WTC11 (cell line): ENCODE measurements at places on chromosomes 13 and 19.

- peak; percentile 41 for DNase-seq
Observed at GRCh38 chr13:45194081-45194939, 6.5 kb downstream of the KCTD4 start.

DNA sequence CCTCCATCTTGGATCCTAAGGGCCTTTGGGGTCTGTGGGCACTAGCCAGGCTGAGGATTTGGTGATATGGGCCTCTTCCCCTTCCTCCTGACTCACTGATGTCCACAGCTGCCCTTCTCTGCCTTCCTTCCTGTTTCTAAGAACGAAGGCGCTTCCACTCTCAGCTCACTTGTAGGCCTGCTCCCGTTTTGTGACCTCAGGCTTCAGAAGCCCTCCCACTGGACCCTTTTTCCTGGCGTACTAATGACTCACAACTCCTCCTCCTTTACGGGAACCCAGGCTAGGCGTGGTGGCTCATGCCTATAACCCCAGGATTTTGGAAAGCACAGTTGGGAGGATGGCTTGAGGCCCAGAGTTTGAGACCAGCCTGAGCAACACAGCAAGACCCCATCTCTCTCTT, 55.6 kb downstream of the TMED1 start:
- no peak for DNase-seq

- DNase-seq = no peak
Observed at GRCh38 chr13:48175185-48175584, 57.8 kb upstream of the ITM2B start.

- no peak for DNase-seq
Observed at GRCh38 chr19:8221161-8221560, 12.0 kb downstream of the CERS4 start.

DNA sequence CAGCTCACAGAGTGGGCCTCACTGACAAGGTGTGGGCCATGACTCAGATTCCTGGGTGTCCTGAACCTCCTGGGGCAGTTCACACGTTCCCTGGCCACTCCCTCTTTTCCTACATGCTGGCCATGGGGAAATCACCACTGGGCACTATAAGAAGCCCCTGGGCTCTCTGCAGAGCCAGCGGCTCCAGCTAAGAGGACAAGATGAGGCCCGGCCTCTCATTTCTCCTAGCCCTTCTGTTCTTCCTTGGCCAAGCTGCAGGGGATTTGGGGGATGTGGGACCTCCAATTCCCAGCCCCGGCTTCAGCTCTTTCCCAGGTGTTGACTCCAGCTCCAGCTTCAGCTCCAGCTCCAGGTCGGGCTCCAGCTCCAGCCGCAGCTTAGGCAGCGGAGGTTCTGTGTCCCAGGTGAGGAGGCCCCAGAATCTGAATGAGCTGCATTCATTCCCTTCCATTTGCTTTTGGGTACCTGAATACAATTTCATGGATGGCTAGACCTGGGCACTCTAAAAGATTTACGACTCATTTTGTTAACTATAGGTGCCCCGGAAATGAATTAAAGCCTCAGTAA, at the start of gene OLFM4:
OLFM4 (plus strand) TSS at position 177 of the 567 bp plus-strand sequence; CDS start at position 201, 24 bp downstream.
- DNase-seq = peak; percentile 17

- DNase-seq = no peak
Observed at GRCh38 chr13:110593430-110594130, 21.8 kb upstream of the NAXD start.

GRCh38 chr19:38812841-38813320, at the start of gene LGALS4:
Gene LGALS4 (minus strand): TSS chr19:38812945. CDS start chr19:38812886, 59 bp downstream.
- DNase-seq = no peak

GRCh38 chr13:109870696-109871370, 84.5 kb upstream of the IRS2 start:
- DNase-seq = no peak

DNA sequence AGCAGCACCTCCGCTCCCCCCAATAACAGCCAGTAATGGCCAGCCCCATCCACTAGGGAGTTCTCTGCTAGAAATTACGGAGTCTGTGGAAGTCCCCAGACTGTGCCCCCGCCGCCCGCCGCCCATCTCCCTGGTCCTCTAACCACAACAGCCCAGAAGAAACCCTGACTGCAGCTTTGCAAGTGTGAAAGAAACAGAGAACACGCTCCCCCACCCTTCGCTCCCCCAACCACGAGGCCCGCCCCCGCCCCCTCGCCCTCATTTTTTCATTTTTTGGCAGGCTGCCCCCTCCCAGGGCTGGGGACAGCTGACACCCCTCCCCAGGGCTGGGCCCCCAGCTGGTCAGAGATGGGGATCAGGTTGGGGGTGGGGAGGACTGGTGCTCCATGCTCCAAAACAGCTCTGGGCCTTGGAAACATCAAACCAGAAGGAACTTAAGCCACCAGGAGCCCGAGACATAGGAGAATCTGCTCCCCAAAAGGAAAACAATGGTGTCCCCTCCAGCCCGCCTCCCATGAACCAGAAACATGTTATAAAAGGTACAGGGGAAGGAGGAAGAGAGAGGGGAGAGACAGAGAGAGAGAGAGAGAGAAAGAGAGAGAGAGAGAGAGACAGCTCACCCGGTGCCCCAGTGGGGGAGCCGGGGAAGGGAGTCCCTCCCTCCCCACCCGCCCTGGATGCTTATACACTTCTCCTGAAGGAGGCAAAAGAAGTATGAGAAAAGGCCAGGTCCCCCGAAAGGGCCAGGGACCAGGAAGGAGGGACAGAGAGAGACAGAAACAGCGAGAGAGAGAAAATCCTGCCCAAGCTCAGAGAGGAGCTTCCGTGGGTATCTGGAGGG, 29.8 kb upstream of the ASF1B start:
- DNase-seq = no peak

DNA sequence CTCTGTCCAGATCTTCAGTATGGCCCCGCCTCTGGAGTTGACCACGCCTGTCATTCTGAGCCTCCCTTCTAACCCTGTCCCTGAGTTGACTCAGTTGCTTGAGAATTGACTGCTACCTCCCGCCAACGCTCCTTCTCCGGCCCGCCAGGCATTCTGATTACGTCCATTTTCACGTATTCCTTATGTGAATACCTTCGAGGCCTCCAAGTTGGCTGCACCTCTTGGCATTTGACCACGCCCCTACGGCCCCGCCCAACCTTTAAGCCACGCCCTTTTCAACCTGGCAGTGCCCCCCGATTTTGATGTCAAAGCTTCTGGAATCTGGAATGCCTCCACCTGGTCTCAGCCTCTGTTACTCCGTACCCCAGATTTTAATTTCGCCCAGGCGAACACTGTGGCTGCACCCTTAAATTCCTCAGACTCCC, 1.7 kb upstream of the EML2 start:
- peak; percentile 91 for DNase-seq

DNA sequence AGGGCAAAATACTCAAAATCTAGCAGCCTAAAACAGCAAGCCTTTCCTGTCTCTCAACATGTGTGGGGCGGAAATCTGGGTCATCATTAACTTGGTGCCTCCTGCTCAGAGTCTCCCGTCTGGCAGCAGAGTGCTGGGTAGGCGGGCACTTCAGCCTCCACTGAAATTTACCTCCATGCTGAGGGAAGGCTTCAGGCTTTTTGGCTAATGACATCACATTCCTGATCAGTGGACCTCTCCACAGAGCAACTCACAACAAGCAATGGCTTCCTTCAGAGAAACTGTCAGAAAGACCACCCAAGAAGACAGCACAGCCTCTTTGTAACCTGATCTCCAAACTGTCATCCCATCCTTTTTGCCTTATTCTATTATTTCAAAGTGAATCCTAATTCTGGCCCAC, 1109.0 kb downstream of the UQCRFS1 start:
- peak; percentile 16 for DNase-seq

DNA sequence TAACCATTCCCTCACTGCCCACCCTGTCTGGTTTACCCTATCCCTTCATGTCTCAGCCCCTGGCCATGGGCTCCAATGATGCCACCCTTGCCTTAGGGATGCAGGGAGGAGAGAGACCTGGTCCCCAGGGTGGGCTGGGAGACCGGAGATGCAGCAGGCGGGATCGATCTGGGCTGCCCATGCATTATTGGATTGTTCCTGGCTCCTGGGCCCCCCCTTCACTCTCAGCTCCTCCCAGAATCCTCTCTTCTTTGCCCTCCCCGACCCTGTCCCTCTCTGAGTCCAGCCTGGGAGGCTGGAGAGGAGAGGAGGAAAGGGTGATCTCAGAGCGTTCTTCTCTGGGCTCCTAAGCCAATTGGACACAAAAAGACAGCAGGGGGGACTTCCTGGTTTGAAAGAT, 5.8 kb downstream of the KASH5 start:
- no peak for DNase-seq

DNA sequence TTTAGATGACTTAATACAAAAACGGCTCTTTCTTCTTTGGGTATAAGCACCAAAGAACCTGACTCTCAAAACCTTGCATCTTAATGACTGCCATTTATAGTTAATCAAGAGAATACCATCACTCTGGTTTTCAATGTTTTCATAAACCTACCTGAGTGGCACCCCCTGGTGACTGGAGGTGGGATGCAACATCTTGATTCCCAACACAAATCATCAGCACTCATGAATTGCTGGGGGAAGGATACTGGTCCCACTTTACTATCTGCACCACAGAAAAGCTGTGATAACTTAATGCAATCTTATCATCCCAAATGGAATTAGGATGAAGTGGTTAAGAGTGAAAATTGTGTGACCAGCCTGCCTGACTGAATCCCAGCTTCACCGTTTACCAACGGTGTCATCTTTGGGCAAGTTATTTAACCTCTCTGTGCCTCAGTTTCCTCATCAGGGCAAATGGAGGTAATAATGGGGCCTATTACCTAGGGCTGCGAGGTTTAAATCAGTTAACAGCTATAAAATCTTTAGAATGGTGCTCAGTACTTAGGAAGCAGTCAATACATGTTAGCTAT, 366.4 kb downstream of the KLF12 start:
- peak; percentile 29 for DNase-seq

GRCh38 chr13:33711436-33711835, 106.5 kb upstream of the RFC3 start:
- no peak for DNase-seq
